ENCODE measurements at places on chromosomes 11 and 22.

GRCh38 chr11:119919656-119920055, 190.7 kb upstream of the NECTIN1 start:
- DNase-seq, result no peak

DNA sequence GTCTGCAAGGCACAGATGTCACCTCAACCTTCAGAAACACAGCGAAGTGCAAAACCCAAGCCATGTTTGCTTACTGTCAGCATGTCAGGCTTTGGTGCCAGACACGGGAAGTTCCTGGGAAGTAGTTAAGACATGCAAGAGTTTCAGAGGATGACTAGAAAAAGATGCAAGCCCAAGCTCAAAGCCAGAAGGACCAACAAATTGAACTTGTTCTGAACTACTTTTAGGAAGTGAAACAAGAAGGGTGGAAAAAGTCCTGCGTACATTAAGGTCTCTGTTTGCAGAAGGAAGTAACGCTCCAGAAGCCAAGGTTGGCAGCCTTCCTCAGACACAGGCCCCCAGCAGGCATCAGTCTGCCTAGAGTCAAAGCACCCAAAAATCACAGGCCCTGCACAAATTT, 2.6 kb downstream of the AP1B1 start:
- no peak for DNase-seq

- no peak for DNase-seq
Measured at GRCh38 chr11:122599434-122599833, 56.1 kb upstream of the UBASH3B start.

DNA sequence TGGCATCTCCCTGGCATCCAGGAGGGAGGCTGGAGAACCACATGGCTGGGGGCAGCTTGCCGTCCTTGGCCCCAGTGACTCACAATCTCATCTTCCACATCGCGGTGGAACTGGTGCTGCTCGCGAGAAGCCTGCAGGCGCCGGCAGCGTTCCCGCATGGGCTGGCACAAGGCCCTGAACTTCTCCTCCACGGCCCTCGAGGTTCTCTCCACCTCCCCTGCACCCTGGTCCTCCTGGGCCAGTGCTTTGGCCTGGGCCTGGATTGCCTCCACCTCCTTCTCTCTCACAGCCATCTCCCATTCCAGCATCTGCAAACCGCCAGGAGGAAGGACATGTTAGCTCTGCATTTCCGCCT, 16.3 kb upstream of the RBM4B start:
- no peak for DNase-seq

GRCh38 chr11:112728288-112728687, 232.9 kb upstream of the NCAM1 start:
- DNase-seq, result no peak

DNA sequence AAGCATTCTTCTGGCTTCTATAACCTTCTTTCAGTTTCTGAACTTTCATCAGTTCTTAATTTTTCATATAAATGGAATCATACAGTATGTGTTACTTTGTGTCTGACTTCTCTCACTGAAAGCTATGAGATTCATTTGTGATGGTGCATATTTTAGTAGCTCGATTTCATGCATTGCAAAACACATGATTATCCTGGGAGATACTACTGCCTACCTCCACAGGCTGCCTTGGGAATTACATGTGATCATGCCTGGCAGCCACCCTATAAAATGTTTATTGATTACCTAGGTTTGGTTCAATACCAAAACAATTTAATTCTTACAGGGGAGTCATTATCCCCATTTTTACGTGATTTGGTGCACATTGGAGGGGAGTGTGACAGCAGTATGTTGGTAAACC, 34.1 kb upstream of the PAK1 start:
- no peak for DNase-seq

GRCh38 chr11:61983419-61983818, 16.0 kb upstream of the FTH1 start:
- DNase-seq, result no peak

DNA sequence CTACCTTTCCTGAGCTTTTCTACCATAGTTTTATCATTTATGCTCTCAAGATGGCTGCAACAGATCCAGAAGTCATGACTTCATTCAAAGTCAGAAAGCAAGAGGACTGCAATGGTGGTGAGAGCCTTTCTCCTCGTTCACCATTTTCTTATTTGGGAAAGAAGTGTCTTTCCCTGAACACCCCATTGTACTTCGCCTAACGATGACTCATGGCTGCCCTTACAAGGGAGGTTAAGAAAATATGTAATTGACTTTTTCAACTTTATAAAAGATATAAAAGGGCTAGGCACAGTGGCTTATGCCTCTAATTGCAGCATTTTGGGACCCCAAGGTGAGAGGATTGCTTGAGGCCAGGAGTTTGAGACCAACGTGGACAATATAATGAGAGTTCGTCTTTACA, 541.7 kb downstream of the METTL15 start:
- no peak for DNase-seq

DNA sequence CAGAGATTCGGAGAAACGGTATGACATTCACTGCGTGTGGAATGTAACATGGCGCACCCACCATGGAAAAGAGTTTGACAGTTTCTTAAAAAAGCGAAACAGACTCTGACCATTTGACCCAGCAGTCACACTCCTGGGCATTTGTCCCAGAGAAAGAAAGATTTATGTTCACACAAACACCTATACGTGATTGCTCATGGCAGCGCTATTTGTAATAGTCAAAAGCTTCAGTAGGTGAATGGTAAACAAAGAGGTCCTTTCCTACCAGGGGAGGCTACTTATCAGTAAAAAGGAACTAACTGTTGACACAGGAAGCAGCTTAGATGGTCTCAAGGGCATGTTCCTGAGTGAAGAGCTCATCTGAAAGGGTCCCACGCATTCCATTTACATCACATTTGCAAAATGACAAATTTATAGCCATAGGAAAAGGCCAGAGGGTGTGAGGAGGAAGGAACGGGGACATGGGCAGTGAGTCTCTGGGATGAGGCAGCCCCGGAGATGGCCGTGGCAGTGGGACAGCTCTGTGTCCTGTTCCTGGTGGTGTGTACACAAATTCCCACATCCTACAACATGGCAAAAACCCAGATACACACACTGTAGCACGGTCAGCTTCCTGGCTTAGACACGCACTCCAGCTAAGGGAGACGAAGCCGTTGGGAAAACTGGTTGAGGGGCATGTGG, 14.6 kb upstream of the KRTAP5-6 start:
- no peak for DNase-seq

DNA sequence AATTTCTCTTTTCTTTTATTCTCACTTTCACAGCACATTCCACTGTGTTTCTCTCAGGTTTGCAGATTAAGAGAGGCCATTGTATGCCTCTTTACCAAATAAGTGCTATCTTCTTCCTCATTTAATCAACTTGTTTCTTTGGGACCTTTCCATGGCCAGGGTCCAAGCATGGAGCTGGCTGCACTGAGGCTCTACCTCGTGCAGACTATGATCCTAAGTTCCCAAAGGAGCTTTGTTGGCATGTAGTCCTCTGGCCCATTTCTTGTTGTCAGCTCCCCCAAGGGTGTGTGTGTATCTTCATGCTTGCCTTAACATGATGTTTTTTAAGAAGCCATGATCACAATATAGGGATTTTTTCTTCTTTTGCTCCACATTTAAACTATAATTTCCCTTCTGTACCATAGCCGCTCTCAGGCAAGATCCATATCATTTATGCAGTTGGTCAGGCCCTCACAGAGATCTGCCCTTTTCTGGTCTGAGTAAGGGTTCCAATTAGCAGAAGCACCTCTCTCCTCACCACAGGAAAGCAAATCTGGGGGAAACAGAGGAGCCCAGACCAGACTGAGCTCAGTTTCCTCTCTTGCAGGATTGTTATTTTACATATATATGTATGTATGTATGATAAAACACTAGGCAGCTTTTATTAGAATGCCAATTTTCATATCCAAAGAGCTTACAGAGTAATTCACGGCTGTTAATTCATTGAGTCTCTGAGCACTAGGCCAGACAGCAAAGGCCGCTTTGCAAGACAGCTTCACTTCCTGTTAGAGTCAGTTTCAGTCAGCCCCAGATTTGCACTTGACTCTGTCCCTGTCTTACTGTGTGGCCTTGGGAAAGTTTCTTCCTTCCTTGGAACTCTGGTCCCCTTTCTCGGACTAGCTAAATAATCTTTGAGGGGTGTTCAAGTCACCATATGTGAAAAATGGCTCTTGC, 34.3 kb downstream of the CYB5R2 start:
- DNase-seq, result no peak

GRCh38 chr22:39718206-39718605, 147.7 kb downstream of the CACNA1I start:
- no peak for DNase-seq

DNA sequence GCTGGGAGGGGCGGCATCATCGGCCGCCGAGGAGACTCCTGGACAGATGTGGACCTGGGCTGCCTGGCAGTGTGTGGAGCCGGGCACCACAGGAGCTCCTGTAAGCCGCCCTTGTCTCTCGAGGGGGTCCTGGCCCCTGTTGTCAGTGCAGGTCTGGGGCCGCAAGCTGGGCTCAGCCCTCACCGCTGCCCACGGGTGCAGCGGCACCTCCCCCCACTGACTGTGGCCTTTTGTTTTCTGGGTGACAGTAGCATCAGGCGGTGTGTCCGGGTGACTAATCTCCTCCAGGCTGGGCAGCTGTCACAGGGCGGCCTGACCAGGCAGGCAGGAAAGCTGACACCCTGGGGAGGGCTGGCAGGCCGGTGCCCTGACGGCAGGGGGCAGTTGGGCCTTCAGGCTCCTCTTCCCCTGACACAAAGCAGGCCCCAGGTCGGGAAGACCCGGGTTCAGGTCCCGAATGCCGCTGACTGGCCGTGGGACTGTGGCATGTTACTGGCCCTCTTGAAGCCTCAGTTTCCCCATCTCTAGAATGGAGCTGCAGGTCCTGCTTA, 16.3 kb downstream of the DGKZ start:
- no peak for DNase-seq

- DNase-seq, result no peak
Measured at GRCh38 chr11:20421946-20422345, 34.4 kb downstream of the PRMT3 start.

GRCh38 chr11:119372260-119373058, 9.0 kb downstream of the USP2 start:
- DNase-seq, result no peak

- DNase-seq, result peak; percentile 50
Measured at GRCh38 chr11:67303132-67303834, at the start of gene SSH3. SSH3 (plus strand) TSS chr11:67303530; CDS start chr11:67303626, 96 bp downstream.

GRCh38 chr11:45057938-45058646, 88.3 kb upstream of the PRDM11 start:
- no peak for DNase-seq

DNA sequence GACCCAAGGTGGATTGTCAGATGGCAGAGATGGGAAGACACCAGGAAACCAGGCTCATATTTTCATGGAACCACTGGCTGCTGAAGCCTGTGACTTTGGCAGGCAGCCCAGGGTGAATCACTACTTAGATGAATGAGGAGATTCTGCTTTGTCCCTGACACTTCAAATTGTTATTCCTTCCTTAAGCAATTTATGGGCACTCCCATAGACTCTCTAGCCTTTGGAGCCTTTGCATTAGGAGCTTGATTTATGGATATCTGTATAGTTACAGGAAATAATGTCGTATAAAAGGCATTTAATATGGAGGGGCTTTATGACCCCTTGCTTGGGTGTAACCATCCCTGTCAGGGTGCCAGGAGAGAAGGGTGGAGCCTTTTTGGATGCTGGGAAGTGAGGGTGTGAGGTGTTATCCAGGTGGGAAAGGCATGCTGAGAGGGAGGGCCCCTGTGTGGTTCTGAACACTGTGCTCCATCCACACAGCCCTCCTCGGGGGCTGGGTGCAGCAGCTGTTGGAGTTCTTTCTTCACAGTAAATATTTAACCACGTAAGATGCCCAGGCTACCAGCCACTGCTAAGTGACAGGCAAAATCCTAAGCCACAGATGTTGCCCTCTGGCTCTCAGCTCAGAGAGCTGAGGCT, 35.3 kb downstream of the IL18 start:
- peak; percentile 90 for DNase-seq

DNA sequence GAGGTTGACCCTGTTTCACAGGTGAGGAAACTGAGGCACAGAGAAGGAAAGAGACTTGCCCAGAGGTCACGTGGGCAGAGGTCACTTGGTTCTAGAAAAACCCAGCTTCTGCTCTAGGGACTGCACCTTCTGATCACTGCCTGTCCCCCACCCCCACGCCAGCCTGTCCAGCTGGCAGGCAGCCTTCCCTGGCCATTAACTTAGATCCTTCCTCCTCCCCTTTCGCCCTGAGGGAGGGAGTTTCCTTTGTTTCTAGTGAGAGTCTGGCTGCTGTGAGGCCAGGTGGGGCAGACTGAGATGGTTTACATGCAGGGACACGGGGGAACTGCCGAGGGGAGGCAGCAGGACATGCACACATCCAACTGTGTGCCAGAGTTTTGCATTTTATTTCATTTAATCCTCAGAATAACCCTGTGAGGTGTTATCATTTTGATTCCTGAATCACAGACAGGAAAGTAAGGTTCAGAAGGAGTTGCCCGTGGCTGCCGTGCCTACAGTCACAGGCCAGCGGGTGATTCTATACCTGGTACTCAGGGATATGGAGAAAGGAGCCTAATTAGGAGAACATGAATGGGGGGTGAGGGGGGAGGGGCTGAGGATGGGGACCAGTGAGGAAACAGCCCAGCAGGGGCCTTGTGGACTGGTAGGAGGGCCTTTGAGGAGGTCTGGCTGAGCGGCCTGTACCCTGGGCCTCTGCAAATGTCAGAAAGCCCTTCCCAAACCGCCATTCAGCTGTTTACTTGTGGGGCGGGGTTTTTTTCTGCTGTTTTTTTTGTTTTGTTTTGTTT, 3.4 kb downstream of the FAM83F start:
- DNase-seq, result no peak

DNA sequence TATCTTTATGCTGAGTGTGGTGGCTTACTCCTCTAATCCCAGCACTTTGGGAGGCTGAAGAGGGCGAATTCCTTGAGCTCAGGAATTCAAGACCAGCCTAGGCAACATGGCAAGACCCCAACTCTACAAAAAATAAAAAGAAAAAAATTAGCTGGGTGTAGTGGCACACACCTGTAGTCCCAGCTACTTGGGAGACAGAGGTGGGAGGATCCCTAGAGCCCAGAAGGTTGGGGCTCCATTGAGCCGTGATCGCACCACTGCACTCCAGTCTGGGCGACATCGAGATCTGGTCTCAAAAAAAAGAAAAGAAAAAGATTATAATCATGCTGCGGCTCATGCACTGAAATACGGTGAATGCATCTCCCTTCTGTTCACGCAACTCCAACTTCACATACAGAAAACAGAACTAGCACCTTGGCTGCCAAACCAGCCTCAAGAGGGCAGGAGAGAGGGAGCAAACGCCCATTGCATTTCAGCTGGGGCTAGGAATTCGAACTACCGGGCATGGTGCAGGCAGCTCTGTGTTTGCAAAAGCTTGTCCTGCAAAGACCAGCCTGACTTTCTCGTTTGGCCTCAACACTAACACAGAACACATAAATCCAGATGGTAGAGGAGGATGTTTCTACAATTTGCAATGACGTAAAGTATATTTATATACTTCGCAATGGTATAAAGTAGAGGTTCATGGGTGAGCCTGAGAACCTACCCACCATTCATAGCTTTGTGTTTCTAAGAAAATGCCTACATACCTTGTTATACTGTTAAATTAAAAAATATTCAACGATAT, 6.3 kb upstream of the SYNGR1 start:
- DNase-seq, result peak; percentile 58

- no peak for DNase-seq
Measured at GRCh38 chr11:9642894-9643293, 21.0 kb upstream of the SWAP70 start.
